ACHN (cell line): ENCODE measurements at places on chromosomes 5 and 9.
A peak's percentile ranks its signal among the peaks of the same experiment; 100 is the strongest.

- DNase-seq, result no peak
These were observed 232.1 kb downstream of the MAN2A1 start for GRCh38 chr5:109921735-109922380.

- DNase-seq, result no peak
These were observed 30.5 kb downstream of the TMOD1 start for GRCh38 chr9:97531888-97532376.

DNA sequence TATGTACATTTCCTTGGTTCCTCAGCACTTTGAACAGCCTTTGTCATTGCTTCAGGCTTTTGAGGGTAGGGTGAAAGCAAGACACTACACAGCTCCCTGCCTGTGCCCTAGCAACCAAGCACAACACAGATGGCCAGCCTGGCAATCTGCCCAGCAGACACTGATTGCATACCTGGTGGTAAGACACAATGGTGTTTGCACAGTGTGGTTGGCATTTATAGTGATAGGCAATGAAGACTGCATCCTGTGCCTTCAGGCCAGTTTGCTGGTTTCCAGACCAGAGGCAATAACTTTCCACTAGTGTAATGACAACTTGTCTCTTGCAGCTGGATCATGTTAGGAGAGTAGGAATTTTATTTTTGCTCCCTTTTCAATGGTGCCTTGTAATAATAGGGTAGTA is 144.5 kb upstream of the TNC start:
- DNase-seq, result peak; percentile 91

DNA sequence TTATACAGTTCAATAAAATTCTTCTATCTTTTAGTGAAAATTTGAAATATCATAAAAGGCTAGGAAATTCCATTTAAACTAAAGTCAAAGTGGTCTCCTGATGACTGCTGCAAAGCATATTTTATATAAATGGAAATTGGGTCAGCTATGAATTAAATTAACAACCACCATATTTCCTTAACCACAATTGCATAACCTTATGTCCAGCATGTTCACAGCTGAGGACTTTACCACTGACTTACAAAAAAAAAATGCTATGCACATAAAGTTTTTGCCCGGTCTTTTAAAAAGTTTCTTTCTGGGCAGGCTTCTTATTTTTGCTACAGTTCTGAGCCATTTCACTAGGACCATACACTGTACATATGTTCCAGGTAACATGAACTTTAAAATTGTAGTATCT is 208.6 kb upstream of the RGMB start:
- no peak for DNase-seq

- no peak for DNase-seq
These were observed 113.5 kb upstream of the RASA1 start for GRCh38 chr5:87154191-87154590.

GRCh38 chr5:171965745-171966144 is 40.7 kb downstream of the FBXW11 start:
- no peak for DNase-seq

GRCh38 chr5:36613241-36613640 is 6.8 kb downstream of the SLC1A3 start:
- no peak for DNase-seq

- peak; percentile 29 for DNase-seq
These were observed at the start of gene GBGT1 for GRCh38 chr9:133163504-133164172. Gene GBGT1, minus strand, starts transcription at chr9:133163914. Its CDS starts 1,502 bp downstream, at chr9:133162412.

DNA sequence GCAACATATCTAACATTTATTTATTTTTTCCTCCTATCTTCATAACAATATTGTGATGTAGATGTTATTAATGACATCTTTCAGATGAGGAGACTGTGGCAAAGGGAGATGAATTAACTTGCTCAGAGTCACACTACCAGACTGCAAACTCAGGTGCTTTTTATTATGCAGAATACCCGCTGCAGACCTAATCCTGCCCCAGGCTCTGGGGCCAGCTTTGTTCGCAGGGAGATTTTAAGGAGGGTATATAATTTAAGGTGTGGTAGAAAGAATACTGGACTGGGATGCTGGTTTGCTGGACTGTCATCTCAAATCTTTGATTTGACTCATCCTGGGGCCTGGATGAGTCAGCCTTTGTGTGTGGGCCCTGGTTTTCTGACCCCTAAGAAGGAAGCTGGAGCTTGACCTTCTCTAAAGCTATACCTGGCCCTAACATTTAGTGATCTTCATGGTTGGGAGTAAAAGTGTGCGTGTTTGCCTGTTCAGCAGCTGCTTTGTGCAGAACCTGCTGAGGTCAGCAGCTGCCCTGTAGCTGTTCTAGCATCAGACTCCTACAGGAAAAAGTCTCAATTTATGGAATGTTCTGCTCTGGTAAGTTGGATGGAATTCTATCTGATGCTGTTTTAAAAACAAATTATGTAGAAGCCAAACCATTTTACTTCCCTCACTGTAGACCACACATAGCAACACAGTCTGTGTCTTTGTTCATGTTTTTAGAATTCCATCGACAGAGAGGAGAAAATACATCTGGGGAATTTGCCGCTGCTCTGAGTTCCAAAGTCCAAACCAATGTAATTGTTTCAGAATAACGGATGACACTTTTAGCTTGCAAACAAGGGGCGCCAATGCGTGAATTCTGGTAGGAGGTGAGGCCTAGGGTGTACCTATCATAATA is 4.5 kb downstream of the SLC36A1 start:
- DNase-seq, result peak; percentile 29

- DNase-seq, result no peak
These were observed 3.4 kb downstream of the RPL37 start for GRCh38 chr5:40831346-40832210.

GRCh38 chr5:53161876-53162275 is 52.3 kb upstream of the MOCS2 start:
- DNase-seq, result no peak

DNA sequence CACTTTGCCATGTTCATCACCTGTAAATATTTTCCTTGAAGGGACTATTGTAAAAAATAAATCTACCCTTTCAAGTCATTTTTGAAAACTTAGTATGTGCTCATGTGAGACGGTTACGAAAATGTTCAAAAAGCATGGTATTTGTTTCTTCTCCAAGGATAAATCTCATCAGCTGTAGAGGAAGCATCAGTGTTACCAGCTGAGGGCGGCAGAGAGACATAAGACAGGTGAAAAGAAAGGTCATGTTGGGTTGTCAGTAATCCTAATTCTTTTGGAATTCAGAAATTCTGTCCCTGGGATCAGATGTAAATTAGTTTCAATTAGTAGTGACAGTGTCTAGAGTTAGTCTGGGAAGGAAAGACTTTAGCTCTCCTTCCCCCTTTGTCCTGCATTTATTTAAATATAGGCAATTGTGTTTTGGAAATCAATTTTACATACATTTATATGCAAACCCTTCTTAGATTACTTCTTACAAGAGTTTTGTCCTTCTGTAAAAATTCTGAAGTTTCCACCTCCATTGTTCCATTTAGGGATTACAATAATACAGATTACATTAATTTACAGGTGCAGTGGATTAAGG is 791.9 kb upstream of the CDH6 start:
- peak; percentile 37 for DNase-seq

GRCh38 chr9:129640871-129641749 is 841 bp downstream of the ASB6 start:
- no peak for DNase-seq

DNA sequence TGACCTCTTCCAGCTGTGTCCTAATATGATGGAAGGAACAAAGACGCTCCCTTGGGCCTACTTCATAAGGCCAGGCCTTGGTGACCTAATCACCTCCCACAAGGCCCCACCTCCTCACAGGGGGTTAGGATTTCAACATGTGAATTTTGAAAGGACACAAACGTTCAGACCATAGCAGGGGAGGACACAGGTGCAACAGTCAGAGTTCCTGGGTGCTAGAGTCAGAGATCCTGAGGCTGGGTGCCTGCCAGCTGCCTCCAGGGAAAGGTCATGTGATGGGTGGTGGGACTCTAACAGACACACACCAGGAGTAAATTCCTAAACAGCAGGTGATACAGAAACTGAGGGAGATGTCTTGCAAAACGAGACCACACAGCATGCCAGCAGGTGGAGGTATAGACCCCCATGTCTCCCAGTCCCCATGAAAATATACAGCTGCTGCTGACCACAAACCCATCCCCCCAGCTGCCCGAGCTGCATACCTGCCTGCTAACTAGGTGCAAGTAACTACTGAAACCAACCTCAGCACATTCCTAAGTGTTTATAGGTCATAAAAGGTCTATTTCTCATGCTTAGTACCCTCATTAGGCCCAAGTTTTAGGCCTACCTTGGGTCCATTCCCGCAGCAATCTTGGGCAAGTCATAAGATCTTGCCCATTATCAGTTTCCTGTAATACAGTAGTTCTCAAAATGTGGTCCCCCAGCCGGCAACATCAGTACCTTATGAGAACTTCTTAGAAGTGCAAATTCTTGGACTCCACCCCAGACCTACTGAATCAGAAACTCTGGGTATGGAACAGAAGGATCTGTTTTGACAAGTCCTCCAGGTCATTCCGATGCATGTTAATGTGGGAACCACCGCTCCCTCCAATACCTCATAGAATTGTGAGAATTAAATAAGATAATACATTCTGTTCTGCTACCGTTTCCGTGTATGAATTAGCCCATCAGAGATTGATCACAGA is 245.3 kb downstream of the ENC1 start:
- no peak for DNase-seq

DNA sequence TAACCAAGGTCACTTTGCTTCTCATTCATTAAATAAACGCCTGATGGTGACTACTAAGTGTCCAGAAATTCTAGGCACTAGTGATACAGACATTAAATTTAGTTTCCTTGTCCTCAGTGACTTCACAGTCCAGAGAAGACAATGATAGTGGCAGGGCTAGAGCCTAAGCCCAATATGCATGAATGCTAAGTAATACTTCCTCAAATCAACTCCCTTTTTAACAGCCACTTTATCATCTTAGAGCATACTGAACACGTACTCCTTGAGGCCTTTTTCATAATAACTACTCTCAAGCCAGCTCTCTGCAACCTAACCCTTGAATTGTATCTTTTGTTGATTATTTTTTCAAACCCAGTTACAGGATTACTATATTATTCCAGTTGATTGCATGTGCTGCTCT is 74.1 kb downstream of the STX17 start:
- no peak for DNase-seq

- no peak for DNase-seq
These were observed 40.1 kb upstream of the EBF1 start for GRCh38 chr5:159139802-159140201.

- no peak for DNase-seq
These were observed 1707.8 kb upstream of the ACO1 start for GRCh38 chr9:30676651-30677050.

DNA sequence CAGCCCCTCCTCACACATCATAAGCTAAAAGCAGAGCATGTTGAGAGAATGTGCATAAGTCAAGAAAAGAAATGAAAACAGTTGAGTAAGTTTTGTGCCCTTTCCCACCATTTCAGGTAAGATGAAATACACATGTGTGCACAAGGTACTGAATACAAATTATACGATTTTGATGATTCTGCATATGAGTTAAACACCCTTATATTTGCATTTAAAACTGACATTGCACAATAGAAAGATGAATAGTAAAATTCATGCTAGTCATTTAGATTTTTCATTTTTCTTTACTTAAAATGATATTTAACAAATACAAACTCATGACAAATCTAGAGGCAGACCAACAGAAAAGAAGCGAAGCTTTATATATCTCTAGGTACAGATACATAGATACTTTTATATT is 24.9 kb upstream of the PSD2 start:
- no peak for DNase-seq

- DNase-seq, result no peak
These were observed 43.3 kb downstream of the TMC1 start for GRCh38 chr9:72564479-72565281.

GRCh38 chr5:14471507-14471906 is 110.1 kb upstream of the OTULINL start:
- no peak for DNase-seq

- DNase-seq, result no peak
These were observed 180.4 kb downstream of the MLLT3 start for GRCh38 chr9:20441711-20442423.

DNA sequence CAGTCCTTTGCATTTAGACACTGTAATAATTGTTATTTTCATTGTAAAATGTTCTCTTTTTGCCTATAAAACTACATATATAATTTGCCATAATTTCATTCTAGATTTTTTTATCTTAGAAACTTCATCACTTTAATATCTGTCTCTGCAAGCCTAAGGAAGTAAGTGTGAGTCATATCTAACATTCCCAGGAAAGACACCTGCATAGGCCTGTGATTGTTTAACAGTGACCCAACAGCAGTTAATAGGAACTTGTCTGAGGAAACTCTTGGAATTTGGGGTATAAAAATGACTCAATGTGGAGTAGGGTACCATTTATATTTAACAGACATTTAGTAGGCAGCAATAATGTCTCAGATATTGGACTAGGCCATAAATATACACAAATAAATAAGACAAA is 229.2 kb upstream of the FAM174A start:
- DNase-seq, result peak; percentile 5

DNA sequence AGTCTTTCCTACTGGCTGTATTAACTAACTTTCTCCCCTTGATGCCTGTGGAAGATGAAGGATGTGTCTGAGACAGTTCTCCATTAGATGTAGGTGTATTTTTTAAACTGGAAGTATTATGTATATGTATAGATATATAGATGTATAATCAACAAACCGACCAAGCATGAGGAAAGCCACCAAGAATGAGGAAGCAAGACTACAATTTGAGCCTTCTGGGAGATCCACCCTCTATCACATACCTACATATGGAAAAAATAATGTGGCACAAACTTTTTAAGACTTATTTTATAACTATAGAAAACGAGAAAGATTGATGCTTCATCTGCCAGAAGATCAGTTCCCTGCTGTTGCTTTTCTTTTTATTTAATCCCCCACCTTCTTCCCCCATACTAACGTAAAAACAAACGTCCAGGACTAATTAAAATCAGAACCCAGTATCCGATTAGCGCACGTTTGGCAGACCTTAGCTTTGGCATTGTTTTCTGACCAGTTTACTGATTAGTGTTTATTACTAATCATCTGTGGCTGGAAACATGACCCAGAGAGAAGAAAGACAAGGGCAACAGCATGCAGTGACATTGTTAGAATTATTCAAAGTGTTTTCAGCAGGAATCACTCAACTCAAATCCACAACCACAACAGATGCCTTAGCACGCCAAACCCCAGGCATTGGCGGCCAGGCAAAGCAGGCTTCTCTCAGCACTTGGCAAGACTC is 490.2 kb downstream of the EBF1 start:
- DNase-seq, result no peak

DNA sequence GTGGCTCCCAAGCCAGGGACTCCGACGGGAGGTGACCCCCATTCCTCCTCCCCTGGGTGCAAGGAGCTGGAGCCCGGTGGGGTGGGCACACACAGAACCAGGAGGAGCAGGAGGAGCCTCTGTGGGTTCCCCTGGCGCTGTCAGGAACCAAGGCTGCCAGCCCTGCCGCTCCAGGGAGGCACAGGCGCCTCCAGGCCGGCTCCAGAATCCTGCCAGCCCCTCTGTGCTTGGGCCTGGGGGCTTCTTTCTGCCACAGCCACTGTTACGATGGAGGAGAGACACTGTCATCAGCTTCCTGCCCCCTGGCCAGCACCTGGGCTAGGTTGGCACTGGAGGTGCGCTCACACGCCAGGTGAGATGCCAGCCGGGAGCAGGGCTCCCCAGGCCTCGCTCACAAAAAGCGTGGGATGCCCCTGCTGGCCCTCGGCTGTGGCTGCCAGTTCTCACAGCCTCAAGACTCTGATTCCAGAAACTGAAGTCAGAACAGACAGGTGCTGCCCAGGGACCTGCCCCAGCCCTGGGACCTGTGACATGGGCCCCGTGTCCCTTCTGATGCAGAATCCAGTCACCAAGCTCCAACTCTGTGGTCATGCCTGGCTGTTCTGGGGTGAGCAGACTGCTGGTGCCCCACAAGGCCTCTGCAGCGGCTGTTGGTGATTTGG is 37.4 kb upstream of the UBAC1 start:
- no peak for DNase-seq
